ENCODE measurements at places on chromosomes 3 and 15. TPM values are rescaled to one million over a fixed set of nuclear protein-coding genes. Genes with fewer than 3 reads are reported as not detected.

- peak; percentile 100 for DNase-seq
Measured at GRCh38 chr3:186570096-186570940, at the start of gene DNAJB11. Gene DNAJB11, plus strand, starts transcription at chr3:186570720. Its CDS starts 178 bp downstream, at chr3:186570898.

DNA sequence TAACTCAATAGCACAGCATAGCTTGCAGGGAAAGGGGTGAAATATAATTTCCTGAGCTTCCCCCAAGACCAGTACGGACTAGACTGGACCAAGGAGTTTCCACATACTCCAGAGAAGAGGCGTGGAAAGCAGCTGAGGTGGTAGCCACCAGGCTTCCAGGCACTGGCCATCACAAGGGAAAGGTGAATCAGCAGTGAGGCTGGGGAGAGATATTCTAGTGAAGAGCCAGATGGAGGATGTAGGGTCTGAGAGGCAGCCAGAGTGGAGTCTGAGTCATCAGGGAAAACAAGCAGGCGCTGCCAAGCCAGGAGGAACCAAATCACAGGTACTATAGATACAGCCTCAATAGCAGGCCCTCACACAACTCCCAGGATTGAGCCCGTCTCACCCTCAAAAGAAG, 9.6 kb upstream of the RASA2 start:
- DNase-seq: peak; percentile 99

Gene IL17RC
- total RNA-seq: 12.0 TPM

DNA sequence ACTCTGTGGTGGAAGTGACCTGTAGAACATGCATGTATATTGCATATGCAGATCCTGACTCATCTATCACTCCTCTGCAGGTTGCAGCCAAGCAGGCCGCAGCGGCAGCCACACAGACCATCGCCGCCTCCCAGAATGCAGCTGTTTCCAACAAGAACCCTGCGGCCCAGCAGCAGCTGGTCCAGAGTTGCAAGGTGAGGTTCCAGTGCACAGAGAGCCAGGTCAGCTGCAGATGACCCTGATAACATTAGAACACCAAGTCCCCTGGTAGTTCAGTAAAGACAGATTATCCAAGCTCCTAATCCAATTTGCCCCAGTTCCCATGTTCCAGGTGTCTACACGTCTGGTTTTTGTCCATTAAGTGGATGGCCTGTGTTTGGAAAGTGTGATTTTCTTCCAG, 325.1 kb upstream of the TPM1 start:
- no peak for DNase-seq

Gene CATSPER2
- 0.03 TPM for total RNA-seq

GRCh38 chr3:178709051-178709450, 172.8 kb downstream of the KCNMB2 start:
- no peak for DNase-seq

DNA sequence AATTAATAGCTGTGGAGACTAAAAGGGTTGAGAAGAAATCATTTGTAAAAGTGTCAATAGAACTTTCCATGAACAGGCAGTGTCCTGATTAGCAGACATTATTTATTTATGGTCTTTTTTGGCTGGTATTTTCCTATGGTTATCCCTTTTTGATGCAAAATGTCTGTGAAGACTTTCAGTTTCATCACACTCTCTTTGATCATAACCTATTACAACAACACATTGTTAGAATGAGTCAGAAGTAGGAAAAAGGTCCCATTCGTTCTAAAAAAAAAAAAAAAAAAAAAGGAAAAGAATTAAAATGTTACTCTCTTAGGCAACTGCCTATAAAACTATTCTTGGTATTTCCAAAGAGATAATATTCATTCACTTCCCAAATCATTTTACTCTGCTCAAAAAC, 62.1 kb downstream of the SLC49A4 start:
- no peak for DNase-seq

GRCh38 chr15:40747685-40748631, 7.1 kb downstream of the RMDN3 start:
- DNase-seq: no peak

GRCh38 chr3:166303681-166304080, 466.5 kb upstream of the BCHE start:
- DNase-seq: no peak

Gene MTFMT
- total RNA-seq: 32.2 TPM

DNA sequence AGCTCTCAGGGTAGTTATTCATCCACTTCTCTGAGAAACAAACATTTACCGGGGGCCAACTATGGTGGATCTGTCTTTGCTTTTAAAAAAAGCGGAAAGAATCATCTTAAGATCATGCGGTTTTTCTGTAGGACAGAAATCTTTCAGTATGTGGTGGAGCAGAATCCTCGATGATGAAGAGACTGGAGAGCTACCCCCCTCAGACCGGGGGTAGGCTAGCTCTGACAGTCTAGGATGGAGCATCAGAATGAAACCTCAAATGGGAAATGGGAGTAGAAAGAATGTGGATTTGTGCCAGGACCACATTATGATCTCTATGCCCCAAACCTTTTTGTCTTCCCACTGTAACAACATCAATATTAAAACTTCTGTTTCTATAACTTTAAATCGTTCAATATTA, 30.3 kb downstream of the TPRG1 start:
- DNase-seq: no peak

Gene ANKUB1
- not detected for total RNA-seq

Gene LSMEM2
- total RNA-seq: not detected

- no peak for DNase-seq
Measured at GRCh38 chr3:134445636-134446035, 40.1 kb downstream of the ANAPC13 start.
